NCI-H2029 (cell line): ENCODE measurements at places on chromosomes 11 and 22.

GRCh38 chr11:108235633-108236032 is 12.8 kb downstream of the ATM start:
- DNase-seq, result no peak

GRCh38 chr11:69211920-69212797 is 56.4 kb downstream of the SMIM38 start:
- no peak for DNase-seq

DNA sequence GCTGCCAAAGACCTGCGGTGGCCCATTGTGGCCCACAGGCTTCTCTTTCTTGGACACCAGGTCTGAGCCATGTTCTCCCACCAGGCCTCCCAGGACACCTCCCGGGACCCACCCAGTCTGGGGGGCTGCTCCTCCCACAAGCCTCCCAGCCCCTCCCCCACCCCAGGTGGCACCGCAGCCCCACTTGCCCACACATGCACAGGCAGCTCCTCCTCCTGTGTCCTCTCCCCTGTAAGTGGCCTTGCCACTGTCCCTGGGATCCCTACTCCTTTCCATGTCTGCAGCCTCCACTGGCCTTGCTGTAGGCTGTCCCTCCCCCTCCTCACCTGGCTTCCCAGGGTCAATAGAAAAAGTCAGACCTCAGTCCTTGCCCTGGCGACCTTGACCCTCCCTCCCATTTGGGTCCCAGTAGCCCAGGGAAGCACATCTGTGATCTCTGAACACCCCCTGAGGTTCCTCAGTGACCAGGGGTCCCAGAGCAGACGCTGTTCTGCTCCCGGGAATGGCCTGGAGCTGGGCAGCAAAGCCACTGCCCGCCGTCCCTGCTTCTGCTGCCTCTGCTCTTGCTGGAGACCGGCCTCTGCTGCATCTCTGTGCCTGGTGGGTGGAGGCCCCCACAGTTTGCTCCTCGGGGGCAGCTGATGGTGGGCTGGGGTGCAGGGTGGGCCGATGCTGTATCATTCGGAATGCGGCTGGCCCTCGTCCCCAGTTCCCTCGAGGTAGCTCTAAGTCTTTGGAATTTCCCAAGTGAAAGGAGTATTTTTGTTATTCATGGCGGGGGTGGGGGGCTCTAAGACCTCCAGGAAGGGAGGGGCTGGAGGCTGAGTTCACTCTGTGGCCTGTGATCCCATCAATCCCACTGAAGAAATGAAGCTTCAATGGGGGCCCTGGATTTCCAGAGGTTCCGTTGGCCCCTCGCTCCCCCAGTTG is 43.6 kb downstream of the ARHGAP8 start:
- DNase-seq, result no peak

DNA sequence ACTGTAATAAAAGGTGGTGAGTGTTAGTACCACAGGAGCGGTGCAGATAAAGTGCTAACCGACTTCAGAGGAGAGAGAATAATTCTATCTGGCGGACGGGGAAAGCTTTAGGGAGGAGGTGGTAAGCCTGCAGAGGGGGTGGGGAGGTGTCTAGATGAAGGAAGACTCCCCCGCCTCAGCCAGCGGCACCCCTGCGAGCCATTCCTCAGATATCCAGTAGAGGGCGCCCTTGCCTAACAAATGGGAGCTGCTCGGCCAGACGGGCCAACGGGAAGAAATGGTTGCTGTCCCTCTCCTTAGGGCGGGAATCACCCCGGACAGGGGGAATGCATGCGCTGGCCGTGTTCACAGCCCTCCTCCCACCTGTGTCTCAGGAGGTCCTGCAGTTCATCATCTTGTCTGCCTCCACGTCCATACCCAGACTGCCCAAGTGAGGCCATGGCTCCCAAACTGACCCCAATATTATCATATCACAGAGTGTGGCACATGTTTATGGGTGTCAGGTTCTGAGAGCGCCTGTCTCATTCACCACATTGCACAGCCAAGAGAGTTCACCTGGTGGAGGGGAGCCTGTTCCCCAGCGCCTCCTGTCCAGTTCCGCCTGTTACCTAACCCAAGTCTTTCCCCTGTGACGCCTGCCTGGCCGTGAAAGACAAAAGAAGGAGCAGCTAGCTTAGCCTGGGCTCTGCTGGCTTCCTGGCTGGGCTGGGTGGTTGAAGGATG is 85.5 kb downstream of the ST3GAL4 start:
- DNase-seq, result peak; percentile 72

DNA sequence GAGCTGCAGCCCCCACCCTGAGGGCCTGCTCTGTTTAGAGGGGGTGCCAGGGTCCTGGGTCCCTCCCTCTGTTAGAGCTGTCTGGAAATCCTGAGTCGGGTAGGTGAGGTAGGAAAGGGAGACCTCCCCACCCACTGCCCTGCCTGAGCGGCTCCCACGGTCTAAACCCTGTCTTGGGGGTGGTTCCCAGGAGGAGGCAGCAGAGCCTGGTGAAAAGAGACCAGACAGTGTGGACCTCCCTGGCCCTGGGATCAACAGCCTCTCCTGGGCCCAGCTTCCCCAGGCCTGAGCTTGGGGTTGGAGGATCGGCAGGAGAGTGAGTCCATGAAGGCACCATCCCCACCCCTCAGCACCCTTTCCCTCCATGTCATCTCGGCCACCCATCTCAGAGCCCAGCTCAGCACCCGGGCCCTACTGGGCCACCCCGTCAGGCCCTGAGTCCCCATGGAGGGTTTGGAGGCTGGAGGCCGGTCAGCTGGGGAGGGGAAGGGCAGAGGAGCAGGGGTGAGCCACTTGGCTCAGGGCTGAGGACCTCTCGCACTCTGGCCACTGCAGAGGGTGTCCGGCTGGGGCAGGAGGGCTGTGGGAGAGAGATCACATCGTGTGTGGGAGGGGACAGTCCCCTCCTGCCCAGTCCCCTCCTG is 37.2 kb downstream of the RTN4R start:
- no peak for DNase-seq

DNA sequence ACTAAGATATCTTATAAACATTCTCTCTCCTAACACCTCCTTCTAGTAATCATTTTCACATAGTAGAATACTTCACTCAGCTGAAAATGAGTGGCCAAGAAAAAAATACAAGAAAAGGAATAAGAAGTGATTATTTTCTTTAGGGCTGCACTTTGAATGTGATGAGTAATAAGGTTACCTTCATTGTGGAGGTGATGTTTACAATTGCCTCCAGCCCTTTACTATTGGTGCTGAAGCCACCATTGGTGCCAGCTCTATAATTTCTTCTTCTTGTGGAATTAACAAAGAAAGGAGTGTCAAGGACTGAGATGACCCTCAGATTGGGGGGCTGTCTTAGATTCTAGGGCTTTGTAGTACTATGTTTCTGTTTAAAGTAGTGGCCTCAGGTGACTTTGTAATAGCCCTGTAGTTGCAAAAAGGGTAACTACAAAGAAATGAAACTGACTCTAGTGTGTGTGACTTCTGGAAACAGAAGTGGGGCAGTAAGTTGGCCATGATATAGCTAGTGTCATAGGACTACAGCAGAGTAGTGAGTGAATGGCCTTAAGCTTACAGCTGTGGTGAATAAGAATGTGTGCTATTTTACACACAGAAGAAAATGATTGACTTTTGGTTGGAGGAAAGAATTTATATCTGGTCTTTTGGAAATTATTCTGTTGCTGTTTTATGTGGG is 287.2 kb downstream of the TMEM135 start:
- DNase-seq, result no peak

GRCh38 chr11:119293461-119293860 is 23.5 kb downstream of the MCAM start:
- no peak for DNase-seq

DNA sequence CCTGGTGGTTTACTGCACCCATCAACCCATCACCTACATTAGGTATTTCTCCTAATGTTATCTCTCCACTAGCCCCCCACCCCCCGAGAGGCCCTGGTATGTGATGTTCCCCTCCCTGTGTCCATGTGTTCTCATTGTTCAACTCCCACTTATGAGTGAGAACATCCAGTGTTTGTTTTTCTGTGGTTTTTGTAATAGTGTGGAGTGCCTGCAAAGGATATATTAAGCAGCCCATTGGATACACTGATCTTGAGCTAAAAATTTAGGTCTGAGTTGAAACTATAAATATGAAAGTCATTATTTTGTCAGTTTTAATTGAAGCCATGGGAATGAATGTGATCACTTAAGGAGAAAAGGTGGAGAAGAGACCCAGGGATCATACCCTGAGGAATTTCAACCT is 23.0 kb downstream of the MRPL48 start:
- no peak for DNase-seq

DNA sequence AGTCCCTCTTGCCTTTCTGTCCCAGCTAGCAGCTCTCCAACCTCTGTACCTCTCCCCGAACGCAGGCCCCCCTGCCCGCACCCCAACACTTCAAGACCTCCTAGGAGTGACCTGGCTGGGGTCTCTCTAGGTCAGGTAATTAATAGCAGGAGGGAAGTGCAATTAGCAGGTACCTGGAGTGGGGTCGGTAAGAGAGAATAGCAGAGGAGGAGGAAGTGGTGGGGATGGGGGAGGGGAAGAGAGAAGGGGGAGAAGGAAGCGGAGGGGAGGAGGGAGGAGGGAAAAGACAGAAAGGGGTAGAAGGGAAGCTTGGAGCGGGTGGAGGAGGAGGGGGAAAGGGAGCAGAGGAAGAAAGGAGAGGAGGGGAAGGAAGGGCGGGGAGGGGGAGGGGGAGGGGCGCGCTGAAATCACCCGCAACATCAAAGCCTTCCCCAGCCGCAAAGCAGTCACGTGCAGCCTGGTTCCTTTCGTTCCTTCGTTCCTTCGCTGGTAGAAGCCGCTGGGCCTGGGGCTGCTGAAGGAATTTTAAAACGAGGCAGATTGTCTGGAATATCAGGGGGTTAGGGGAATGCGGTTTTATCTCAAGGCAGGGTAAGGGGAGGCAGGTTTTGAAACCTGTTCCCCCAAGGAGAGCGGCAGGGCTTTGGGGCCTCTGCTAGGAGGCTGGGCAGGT is 29.3 kb upstream of the TCF20 start:
- DNase-seq, result no peak

GRCh38 chr22:17884084-17884483 is 109.8 kb upstream of the BID start:
- DNase-seq, result no peak

GRCh38 chr11:105738986-105739795 is 129.3 kb downstream of the GRIA4 start:
- no peak for DNase-seq

GRCh38 chr11:120890609-120891320 is 133.1 kb upstream of the TBCEL start:
- DNase-seq, result no peak

- DNase-seq, result no peak
Observed at GRCh38 chr22:31622980-31623379, 39.0 kb downstream of the PISD start.

- DNase-seq, result no peak
Observed at GRCh38 chr11:76768909-76769560, 14.1 kb upstream of the TSKU start.

GRCh38 chr11:97979741-97980140 is 1041.0 kb upstream of the CNTN5 start:
- no peak for DNase-seq

- no peak for DNase-seq
Observed at GRCh38 chr22:27748751-27749191, 52.8 kb downstream of the MN1 start.

GRCh38 chr11:60960405-60960804 is 8.4 kb upstream of the SLC15A3 start:
- DNase-seq, result no peak

DNA sequence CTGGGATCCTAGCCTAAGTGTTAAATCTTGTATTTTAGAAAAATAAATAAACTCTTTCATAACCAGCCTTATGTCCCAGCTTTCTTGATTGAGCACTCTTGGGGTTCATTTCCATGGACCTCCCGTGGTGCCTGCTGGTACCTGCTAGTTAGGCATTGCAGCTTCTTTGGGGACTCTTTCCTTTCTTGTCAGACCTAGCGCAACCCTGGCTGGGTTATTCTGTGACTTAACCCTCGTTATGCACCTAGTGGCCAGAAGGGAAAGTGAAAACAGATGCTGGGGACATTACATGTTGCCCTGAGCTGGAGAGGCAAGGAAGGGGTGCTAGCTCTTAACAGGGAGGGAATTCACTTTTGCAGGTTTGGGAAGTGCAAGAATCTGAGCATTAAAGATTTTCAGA is 46.8 kb downstream of the APIP start:
- DNase-seq, result no peak

DNA sequence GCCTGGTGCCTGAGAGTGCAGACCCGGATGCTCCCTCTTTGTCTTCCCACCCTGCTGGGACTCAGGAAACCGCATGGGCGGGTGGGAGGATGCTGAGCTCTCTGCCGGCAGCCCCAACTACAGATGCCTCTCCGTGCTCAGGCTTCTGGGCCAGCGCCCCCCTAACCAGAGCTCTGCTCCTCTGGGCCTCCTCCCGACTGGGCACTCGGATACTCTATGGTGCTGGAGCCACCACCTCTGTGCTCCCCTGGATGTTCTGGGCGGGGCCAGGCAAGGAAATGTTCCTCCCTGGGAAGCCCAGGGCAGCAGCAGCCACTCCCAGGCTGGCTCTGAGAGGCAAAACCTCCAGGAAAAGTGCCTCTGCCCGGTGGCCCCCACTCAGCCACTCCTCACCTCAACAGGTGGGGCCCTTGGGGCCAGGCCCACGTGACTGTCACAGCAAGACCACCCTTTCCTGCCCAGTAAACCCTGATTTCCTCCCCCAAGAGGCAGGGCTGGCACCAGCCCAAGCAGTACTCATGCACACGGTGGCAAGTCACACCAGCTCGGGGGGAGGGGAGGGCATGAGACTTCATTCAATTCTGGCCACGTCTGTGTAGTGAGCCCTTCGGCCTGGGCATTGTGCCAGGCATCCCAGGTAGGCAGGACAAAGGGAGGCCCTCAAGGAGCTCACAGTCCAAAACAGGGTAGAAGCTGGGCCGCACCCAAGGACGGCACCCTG is 54.7 kb upstream of the TCF20 start:
- DNase-seq, result peak; percentile 59

- DNase-seq, result no peak
Observed at GRCh38 chr11:18974192-18974591, 35.0 kb upstream of the MRGPRX1 start.

DNA sequence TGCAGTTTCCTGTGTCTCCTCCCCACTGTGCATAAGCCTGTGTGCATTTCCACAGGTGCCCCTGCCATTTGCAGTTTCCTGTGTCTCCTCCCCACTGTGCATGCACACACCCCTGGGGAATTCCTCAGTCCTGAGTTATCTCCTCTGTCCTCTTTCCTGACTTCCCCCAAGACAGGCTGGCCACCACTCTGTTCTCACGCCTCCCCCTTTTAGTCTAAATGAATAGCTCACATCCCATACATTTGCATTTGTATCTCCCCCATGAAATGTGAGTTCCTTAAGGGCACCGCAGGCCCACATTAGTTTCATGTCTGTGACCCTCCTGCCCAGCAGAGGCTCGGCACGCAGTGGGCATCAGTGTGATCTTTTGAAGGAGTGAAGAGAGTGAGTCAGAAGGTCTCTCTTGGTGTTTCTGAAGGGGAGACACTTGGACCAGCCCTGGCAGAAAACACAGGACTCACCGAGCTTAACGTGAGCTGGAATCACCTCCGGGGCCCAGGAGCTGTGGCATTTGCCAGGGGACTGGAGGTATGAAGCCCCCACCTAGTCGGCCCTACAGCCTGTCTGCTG is 6.2 kb downstream of the LRRC74B start:
- no peak for DNase-seq

GRCh38 chr22:49432897-49433443 is 394.7 kb downstream of the BRD1 start:
- no peak for DNase-seq

- DNase-seq, result peak; percentile 90
Observed at GRCh38 chr11:13030857-13031256, 21.7 kb downstream of the RASSF10 start.
